Thyroid gland (tissue), 4 donors: ENCODE measurements at places on chromosomes 5 and 9. TPM values are rescaled to one million over a fixed set of nuclear protein-coding genes. Genes with fewer than 3 reads are reported as not detected.

- peak; percentile 5 for DNase-seq
Measured at GRCh38 chr5:87899721-87900131, 368.9 kb downstream of the TMEM161B start.

DNA sequence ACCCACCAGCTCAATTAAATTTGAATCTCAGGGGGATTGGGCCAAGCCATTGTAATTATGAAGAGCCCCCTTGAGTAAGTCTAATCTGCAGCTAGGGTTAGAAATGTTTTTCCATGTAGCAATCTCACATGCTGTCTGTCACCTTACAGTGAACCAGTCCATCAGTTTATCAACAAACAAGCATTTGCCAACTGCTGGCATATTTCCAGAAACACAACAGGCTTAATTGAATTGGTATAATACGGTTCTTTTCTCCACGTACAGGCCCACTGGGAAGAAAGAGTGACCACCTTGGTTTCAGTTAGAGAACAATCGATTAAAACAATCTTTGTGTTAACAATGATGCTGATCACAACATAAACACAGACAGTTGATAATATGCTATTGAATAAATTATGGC lies 67.4 kb downstream of the NSUN2 start:
- DNase-seq, result no peak

GRCh38 chr9:87389936-87390335 lies 107.7 kb upstream of the DAPK1 start:
- no peak for DNase-seq

DNA sequence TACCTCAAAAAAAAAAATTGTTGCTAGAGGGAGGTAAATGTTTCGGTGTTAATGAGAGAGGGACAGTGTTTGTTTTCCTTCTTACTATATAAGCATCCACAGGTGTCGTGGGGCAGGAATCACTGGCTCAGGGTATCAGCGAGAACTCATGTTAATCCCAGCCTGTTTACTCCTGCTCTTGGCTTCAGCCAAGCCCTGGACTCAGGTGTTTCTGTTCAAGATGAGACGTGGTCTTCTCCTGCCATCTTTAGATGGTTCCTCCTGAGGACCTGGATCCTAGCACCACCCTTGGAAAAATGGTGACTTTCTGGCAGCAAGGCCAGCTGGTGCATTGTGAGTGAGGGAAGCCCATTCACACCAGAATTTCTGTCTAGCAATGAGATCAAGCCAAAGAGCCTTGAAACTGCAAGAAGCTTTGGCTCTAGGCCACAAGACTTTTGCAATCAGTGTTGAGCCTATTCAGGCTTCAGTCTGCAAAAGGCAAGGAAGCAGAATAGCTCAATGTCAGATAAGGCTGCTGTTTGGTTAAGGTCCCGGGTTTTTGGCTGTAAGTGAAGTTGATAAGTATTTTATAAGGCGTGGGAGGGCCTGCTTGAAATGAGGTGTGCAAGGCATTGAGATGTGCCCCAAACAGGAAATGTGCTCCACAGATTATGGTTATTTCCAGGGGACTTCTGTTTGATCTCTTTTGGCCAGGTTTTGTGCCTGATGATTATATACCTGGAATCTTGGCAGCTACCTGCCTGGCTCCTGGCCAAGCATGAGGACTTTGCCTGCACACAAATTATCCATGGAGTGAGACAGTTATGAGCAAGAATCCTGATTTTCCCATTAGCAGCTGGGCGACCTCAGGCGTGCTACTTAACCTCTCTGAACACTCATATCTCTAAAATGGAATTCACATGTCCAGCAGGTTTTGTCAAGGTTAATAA lies 99.8 kb downstream of the TENT4A start:
- DNase-seq, result peak; percentile 79

DNA sequence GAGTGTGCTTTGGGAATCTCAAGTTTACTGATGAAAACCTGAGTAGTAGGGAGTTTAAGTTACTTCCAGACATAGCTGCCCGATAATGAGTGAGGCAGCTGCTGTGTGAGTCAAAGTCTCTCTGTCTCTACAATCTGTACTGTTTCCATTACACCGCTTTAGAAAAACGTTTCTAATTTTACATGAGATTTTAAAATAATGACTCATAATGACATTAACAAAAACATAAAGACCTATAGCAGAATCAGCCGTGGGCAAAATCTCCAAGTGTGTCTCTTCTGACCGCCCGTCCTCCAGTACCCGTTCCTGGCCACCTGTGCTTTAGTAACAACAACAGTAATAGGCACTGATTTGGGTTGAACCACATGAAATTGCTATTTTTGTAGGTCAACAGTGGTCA lies 69.6 kb upstream of the PRRC1 start:
- no peak for DNase-seq

DNA sequence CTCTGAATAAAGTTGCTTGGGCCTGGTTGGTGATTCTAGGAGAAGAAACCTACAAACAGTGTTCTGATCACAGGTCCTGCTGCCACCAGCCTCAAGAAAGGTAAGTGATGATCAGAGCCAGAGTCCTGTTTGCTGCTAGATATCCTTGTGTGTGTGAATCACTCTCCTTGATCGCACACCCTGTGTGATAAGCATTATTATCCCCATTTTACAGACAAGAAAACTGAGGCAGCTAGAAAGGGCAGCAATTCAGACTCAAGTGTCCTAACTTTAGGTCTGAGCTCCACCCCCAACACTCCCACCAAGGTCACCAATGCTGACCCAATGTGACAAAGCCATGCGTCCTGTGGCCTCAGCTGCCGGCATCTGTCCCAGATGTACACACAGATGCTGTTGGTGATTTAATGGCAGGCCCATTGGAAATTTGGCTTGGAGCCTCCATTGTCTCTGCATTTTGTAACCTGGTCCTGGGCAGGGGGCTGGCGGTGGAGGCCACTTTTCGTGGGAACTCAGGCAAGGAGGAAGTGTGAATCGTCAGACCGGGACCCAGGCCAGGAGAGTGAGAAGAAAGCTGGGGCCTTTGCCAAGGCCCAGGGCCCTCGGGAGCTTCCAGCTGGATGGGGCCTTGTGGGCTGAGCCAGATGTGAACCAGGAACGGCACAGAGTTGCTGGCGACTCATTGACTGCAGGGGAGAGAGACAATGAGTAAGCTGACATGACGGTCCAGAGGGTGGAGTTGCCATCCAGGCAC lies 29.8 kb upstream of the GGTA1 start:
- DNase-seq, result peak; percentile 92

GRCh38 chr5:53472279-53472678 lies 8.2 kb upstream of the FST start:
- no peak for DNase-seq

DNA sequence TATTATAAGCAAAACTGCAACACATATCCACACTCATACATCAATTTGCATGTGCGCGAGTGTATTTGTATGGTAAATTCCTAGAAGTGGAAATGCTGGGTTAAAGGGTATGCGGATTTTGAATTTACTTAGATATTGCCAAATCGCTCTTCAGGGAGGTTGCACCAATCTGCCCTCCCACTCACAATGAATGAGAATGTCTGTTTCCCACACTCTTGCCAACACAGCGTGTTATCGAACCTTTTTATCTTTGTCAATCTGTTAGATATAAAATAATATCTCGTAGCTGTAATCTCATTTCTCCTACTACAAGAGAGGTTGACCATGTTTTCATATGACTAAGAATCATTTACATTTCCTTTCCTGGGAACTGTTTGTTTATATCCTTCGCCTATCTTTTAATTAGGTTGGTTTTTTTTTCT lies 35.7 kb downstream of the LHX2 start:
- DNase-seq, result no peak

DNA sequence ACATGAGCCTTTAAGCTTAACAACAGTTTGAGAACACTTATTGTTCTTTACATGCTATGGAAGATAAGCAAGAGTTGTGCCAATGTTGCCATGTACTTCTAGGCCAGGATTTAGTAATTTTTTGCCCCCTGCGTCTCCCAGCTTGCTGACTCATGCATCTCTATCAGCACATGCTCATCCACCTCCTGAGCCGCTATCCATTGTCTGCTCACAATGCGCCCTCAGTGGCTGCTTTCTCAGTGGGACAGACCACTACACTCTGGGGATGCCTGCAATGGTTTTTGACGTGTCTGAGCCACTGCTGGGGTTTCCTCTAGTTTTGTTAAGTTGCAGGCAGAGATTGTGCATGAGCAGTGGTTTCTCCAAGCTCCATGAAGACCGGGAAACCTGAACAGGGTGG lies 50.9 kb upstream of the PHF2 start:
- no peak for DNase-seq

DNA sequence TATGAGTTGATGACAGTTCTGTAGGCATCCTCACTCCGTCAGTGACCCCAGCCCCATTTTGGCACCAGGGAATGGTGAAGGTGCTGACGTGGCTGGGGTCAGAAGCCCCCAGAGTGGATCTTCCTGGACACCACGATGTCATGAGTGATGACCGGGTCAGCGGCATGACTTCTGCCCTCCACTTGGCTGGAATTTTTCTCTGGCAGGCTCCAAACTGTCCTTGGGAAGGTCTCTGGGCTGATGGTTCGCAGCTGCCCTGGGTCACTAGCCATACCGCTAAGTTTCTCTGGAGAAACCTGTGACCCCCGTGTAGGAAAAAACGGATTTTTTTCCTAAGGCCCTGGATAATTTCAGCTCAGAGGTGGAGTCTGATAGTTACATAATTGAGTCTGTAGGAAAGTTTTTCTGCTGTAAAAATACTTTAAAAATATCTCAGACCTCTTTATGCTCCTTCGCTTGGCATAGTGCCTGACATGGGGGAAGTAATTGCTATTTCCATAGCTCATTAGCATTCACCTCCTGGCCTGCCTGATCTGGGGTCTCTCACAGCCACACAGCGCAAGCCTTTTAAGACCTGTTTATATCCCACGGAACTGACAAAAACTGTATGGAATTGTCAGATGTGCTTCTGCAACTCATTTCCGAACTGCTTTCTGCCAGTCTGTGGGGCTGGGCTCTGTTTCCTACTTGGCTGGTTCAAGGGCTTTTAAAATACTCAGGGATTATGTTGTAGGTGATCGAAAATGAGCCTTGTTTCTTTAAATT lies 69.2 kb downstream of the ANGPTL2 start:
- no peak for DNase-seq

DNA sequence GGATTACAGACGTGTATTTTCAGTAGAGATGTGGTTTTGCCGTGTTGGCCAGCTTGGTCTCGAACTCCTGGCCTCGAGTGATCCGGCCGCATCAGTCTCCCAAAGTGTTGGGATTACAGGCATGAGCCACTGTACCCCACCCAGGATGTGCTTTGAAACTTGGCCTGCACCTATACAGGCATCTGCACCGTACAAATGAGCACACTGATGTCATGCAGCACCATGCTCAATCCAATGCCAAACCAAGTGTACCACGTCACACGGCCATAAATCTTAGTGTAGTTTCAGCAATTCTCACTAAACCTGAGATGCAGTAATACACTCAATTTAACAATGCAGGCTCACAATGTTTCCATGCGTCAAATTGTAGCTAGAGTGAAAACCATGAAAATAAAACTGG lies 6.3 kb downstream of the NSUN2 start:
- no peak for DNase-seq

DNA sequence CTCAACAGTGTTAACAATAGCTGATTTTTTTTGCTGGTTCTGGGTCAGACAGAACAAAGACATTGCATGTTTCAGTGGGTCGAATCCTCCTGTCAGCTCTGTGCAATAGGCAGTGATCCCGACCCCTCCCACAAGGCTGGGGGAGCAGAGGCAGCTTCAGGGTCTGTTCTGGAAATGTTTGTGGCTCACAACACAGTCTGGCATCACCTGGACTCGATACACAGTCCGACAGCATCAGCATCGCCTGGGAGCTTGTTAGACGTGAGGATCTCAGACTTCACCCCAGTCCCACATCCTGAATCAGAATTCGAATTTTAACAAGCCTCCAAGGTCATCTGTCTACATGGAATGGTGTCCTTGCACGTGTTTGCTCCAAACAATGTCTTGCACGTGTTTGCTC lies 384.7 kb downstream of the IRX2 start:
- DNase-seq, result no peak

GRCh38 chr5:16693879-16694278 lies 77.1 kb upstream of the RETREG1 start:
- no peak for DNase-seq

- DNase-seq, result no peak
Measured at GRCh38 chr9:88179062-88179521, 40.8 kb upstream of the SPATA31C2 start.

- DNase-seq, result no peak
Measured at GRCh38 chr9:37678789-37679273, 28.1 kb downstream of the FRMPD1 start.

- no peak for DNase-seq
Measured at GRCh38 chr9:92614763-92615461, 55.0 kb downstream of the IPPK start.

GRCh38 chr5:74469234-74469994 lies 171.1 kb downstream of the ENC1 start:
- no peak for DNase-seq

GRCh38 chr5:116517488-116517887 lies 57.1 kb downstream of the SEMA6A start:
- DNase-seq, result no peak

DNA sequence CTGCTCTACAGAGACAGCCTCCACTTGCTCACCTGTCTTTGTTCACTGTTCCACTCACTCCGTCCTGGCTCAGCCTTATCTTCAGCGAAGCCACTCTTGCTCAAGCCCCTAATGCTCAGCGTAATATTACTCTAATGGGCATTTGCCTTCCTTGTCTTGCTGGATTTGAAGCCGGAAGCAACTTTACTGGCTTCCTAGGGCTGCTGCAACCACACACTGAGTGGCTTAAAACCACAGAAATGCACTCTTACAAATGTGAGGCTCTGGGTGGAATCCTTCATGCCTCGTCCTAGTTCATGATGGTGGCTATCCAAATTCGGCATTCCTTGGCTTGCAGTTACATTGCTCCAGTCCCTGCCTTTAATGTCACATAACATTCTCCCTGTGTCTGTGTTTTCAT lies 85.5 kb upstream of the MARCHF11 start:
- DNase-seq, result no peak

GRCh38 chr9:92619601-92620300 lies 50.2 kb downstream of the IPPK start:
- no peak for DNase-seq

DNA sequence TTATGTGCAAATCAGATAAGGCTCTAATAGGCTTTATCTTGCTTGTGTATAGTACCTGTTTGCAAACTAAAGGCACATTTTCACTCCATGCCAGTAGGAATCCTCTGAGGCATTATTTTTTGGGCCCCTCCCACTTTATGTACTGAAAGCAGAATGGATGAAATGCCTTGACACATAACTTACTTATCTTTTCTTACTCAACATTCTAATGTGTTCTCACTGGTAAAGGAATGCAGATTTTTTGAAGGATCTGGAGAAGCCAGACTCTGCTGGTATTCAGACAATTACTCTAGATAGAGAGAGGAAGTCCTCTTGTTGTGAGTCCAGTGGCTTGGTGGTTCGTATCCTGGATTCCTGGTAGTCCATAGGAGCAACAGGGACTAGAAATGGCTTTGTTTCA lies 336.7 kb downstream of the CCDC171 start:
- DNase-seq, result no peak

The PCDHA10 gene
- 11.8 TPM for total RNA-seq

The C9orf50 gene
- not detected for total RNA-seq

The C5orf58 gene
- total RNA-seq, result not detected
